ENCODE measurements at places on chromosomes 3 and 15.

GRCh38 chr15:27741226-27741860 lies 357.8 kb downstream of the OCA2 start:
- DNase-seq, result no peak

- DNase-seq, result no peak
These were observed 69.5 kb upstream of the EPHB3 start for GRCh38 chr3:184491867-184492615.

- DNase-seq, result no peak
These were observed 87.7 kb downstream of the REC114 start for GRCh38 chr15:73530649-73531048.

DNA sequence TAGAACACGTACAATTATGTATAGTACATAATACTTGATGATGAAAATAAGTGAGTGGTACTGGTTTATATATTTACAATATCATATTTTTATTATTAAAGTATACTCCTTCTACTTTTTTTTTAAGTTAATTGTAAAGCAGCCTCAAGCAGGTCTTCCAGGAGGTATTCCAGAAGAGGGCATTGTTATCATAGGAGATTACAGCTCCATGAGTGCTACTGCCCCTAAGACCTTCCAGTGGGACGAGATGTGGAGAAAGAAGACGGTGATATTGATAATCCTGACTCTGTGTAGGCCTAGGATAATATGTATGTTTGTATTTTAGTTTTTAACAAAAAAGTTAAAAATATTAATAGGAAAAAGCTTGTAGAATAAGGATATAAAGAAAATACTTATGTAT lies 40.3 kb upstream of the SCN5A start:
- no peak for DNase-seq

DNA sequence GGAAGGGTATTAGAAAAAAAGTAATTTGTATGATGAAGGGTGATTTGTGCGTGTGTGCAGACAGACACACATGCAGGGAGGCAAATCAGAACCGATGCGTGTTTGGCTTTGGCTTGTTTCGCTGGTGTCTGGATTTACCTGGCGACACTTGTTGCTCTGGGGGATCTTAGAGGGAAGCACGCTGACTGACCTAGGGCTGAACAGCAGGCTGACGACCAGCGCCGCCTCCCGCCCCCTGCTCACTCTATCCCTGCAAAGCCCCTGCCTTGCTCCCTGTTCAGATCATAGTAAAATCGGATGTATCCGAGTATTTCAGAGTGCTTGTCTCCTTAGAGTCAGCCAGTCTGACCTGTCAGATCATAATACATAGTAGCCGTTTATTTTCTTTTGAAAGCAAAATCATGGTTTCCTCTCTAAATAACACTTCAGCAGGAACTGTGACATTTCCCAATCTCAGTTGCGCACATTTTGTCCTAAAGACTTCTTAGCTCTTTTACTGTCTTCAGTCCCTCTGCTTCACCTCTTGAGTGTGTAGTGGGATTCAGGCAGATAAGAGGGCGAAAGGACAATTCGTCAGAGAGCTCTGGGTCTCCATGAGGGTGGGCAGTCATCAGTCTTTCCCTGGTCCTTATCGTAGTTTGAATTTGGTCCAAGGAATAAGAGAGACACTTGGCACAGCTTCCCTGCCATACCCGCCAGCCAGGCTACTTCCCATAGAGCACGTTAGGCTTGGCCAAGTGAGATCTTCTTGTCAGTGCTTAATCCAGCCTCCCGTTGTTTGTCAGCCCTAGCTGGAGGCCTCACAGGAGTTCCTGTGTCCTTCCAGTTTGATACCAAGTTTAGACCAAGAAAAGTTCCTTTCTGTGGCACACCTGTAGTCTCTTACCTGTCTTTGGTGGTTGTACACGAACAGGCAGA lies 97.4 kb downstream of the PGPEP1L start:
- no peak for DNase-seq

GRCh38 chr15:67329984-67330733 lies 75.6 kb downstream of the IQCH start:
- no peak for DNase-seq

DNA sequence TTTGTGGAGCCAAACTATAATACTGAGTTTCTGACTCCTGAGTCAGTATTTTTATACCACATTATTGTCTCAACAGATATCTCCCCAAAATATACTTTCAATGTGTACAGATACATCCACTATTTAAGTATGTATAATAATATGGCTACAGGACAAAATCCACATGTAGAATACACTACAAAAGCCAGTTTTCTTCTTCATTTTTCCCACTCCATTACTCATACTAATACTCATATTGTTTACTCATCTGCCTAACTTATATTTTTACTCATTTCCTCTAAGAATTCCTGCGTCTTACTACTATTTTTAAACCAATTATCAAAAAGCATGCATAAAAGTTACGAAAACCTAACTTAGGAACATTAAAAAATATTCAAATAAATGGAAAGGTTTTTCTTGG lies 440.8 kb downstream of the ZNF385D start:
- no peak for DNase-seq

- no peak for DNase-seq
These were observed 12.9 kb downstream of the REC114 start for GRCh38 chr15:73455876-73456275.

- no peak for DNase-seq
These were observed 192.5 kb downstream of the ATP10A start for GRCh38 chr15:25670621-25671020.

DNA sequence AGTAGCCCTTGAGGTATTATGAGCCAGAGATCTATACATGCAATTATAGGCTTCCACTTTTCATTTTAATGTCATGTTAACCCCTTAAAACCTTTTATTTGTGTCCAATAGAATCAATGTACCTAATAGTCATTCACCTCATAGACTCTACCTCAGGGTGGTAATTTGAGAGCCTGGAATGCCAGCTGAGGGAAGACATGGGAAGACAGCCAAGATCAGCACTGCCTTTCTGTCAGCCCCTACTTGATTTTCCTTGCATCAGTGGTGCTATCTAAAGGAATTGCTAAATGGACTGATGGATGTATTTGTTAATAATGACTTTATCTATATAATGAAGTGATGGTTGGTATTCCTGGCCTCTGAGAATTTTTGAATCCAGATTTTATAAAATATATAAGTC lies 113.3 kb upstream of the GBE1 start:
- no peak for DNase-seq

- no peak for DNase-seq
These were observed 4.6 kb upstream of the DENND4A start for GRCh38 chr15:65796610-65797078.

DNA sequence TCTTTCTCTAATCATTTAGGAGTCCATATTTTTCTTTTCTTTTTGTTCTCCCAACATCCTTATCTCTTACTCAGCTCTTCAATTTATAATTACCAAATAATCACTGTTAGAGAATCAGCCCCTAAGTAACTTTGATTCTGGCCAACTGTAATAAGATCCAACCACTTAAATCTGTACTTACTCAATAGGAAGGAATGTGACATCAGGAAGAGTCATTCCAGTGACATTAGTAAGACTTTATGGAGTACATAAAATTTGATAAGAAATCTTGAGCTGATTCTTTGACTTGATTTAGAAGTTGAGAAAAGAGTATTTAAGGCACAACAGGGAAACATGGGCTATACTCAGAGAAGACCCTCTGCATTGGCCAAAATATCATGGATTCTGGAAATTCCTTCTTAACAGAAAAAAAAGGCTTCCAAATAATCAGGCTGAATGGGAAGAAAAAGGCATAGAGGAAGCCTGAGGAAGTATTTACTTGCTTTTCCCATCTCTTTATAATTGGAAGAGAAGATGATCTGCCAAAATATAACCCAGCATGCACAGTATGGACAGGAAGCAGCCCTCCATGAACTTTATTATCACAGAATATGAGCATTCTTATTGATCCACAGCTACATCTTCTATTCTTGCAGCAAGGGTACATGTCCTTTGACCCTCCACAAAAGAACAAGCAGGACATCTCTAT lies 289.7 kb upstream of the TPRG1 start:
- DNase-seq, result no peak

DNA sequence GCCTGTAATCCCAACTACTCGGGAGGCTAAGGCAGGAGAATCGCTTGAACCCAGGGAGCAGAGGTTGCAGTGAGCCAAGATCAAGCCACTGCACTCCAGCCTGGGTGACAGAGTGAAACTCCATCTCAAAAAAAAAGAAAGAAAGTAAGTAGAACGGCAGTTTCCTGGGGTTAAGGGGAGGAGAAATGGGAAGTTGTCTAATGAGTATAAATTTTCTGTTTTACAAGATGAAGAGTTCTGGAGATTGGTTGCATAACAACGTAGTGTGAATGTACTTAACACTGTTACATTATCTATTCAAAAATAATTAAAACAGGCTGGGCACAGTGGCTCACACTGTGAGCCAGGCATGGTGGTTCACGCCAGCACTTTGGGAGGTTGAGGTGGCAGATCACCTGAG lies 45.4 kb downstream of the GRK7 start:
- DNase-seq, result no peak

- DNase-seq, result no peak
These were observed 460.8 kb downstream of the MAGI1 start for GRCh38 chr3:65577843-65578430.

- no peak for DNase-seq
These were observed 95.7 kb downstream of the SUCNR1 start for GRCh38 chr3:151969026-151969642.

- no peak for DNase-seq
These were observed 9.1 kb upstream of the ZBTB20 start for GRCh38 chr3:115156046-115156654.

- no peak for DNase-seq
These were observed 90.0 kb downstream of the MSL2 start for GRCh38 chr3:136106101-136106500.

DNA sequence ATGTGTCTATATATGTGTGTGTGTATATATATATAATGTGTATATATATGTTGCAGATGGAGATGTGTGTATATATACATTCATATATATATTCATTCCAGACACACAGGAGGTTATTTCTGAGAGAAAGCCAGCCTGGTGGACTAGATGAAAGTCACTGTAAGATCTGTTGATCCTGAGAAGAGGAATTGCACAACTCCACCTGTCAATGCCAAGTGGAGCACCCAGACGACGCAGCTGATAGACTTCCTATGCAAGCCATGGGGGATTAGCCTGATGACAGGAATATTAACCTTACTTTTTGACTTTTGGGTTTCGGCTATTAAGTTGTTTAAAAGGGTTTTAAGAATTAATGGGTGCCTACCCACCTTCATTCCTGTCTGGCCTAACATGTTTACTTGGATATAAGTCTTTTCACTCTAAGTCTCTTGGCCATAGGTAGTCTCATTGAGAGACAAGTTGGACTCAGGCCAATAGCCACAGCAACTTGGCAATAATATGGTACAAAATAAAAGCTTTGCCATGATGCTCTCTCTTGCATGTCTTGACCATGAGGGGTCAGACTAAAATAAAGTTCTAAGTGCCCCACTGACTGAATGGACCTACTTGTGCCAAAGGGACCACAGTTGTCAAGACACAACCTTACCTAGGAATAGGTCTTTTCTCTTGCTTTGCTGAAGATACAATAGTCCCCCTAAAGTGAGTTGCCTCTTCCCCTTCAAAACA lies 35.9 kb upstream of the GOLGA6L2 start:
- no peak for DNase-seq

DNA sequence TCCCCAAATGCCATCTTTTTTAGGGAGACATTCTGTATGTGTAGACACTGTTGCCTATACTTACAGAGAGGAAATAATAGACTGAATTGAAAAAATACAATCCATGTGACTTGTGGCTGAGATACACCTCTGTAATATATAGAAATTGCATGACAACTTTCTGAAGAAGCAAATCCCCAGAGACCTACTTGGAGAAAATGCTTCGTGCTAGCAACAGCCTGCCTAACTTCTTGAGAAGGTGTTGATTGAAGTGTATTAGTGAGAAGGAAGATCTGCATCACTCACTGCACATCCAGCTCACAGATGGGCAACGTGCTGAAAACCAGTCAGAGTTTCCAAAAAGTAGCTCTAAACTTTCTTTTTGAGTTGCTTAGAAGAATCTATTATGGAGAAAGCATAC lies 404.1 kb downstream of the EPHB1 start:
- DNase-seq, result no peak

GRCh38 chr15:77783636-77784035 lies 150.9 kb upstream of the LINGO1 start:
- no peak for DNase-seq

DNA sequence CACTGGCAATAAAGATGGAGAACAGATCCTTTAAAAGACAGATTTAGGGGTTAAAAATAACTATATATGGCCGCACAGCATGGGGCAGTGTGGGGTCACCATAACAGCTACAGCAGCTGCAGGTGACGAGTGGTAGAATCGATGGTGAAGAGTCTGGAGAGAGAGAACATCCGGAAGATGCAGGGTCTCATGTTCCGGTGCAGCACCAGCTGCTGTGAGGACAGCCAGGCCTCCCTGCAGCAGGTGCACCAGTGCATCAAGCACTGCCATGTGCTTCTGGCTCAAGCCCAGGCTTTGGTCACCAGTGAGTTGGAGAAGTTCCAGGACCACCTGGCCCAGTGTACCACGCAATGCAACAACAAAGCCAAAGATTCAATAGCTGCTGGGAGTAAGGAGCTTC lies 93.7 kb upstream of the IMPG2 start:
- DNase-seq, result peak; percentile 22

- DNase-seq, result no peak
These were observed 4.3 kb upstream of the FNDC3B start for GRCh38 chr3:172034786-172035685.

DNA sequence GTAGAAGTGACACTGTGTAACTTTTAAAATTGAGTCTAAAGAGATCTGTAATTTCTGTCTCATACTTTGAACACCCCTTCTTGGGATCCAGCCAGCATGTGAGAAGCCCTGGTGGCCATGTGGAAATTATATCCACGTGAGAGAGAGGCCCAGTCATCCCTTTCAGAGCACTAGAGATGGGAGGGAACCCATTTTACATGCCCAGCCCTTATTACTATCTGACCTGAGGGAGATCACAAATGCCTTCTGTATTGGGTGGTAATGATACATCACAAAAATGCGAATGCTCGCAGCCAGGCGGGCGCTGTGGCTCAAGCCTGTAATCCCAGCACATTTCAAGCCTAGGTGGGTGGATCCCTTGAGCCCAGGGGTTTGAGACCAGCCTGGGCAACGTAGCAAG lies 27.3 kb upstream of the TRAK1 start:
- DNase-seq, result no peak

DNA sequence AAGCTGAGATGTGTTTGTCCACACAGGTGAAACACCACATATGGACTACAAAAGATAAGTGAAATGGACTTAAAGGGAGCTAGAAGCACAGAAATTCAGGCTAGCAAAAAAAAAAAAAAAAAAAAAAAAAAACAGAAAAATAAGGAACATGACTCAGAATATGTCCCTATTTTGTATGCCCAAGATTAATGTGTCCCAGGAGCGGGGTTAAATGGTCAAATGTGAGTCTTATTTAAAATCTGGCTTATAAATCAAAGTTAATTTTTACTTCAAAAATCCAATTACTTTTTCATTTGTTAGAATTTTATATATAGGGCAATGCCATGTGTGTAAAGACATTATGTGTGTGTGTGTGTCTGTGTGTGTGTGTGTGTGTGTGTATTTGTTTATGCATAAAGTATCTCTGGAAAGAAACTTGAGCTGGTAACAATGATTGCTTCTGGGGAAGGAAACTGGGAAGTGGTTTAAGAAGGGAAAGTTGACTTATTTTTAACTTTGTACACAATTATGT lies 986.5 kb downstream of the ROBO2 start:
- no peak for DNase-seq
